ENCODE measurements at places on chromosomes 16 and 17. TPM values are rescaled to one million over a fixed set of nuclear protein-coding genes. Genes with fewer than 3 reads are reported as not detected.

SLFN14 gene
- not detected for total RNA-seq

SOCS1 gene
- total RNA-seq: 32.6 TPM

SLC12A3 gene
- total RNA-seq: not detected

RGS11 gene
- total RNA-seq: 10.6 TPM

LMF1 gene
- 22.7 TPM for total RNA-seq

VMO1 gene
- 1.0 TPM for total RNA-seq

PRM2 gene
- total RNA-seq: not detected

CCL16 gene
- total RNA-seq: not detected

CACNA1H gene
- total RNA-seq: 0.33 TPM

TSPAN10 gene
- 2.6 TPM for total RNA-seq
